ENCODE measurements at places on chromosomes 6 and 20.

DNA sequence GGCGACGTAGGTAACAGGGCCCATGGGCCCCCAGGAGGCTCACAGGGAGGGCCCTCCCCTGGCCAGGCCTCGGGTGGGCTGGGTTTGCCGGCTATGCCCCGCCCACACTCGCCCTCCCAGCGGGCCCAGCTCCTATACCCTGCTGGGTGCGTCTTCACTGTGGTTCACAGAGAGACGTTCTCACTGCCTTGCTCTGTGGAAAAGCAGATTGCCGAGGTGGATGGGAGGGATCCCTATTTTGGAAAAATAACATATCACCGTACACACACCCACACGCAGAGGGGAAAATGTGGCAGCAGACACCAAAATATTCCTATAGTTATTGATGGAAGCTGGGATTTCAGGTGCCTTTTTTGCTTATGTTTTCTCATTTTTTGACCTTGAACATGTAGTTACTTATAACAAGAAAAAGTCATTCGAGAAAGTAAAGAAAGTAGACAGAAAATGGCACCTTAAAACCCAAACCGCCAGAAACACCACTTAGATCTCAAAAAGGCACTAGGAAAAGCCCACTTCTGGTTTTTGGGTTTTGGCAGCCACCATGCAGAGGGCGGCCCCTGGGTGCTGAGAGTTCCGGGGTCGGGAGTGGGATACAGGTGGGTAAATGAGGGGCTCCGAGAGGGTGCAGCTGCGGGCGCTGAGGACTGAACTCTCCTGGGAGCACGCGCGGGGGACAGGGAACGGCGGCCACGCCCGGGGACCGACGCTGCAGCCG lies 49.4 kb downstream of the TMEM242 start:
- DNase-seq: no peak

- DNase-seq: no peak
These were observed 977 bp upstream of the SMAP1 start for GRCh38 chr6:70666706-70667105.

DNA sequence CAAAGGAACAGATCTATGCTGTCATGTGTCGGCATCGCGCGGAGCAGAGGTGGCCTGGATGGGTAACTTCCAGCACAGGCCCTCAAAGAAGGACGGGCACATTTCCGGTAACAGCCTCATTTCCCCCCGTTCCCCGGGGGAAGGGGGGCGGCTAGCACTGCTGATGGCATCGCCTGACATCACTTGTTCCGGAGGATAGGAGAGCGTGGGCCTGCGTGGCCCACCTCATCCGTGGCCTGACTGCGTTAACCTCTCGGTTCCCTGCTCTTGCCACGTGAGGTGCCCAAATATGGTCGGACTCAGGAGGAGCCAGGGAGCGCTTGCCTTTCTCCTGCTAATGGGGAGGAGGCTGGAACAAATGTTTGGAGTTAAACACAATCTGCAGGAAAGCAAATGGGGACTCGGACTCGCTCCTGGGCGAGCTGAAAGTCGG lies at the start of gene AKAP12:
Gene AKAP12, plus strand, starts transcription at position 365 of the 433 bp plus-strand sequence. CDS start 596 bp downstream, outside the sequence.
- peak; percentile 39 for DNase-seq

- DNase-seq: no peak
These were observed 65.5 kb downstream of the ISM1 start for GRCh38 chr20:13286607-13287006.

- DNase-seq: no peak
These were observed 46.3 kb downstream of the GRIK2 start for GRCh38 chr6:101439790-101440189.

- DNase-seq: no peak
These were observed 82.2 kb downstream of the CTNNBL1 start for GRCh38 chr20:37776049-37776448.

DNA sequence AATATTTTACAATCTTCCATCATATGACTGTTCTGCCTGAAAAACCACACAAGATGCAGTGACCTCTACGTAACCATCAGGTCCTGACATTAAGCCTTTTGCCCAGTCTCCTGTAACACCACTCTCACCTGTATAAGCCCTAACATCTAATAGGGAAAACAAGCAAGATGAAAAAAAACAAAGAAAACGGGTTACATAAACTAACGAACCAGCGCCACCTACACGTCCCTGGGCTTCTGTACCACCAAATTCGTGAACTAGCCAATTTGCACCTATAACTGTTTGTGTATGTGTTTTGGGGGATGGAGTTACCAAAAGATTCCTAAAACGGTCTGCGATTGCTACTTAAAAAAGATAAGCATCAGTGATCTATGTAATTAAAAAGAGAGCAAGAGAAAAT lies 70.2 kb downstream of the BLOC1S5 start:
- DNase-seq: no peak

DNA sequence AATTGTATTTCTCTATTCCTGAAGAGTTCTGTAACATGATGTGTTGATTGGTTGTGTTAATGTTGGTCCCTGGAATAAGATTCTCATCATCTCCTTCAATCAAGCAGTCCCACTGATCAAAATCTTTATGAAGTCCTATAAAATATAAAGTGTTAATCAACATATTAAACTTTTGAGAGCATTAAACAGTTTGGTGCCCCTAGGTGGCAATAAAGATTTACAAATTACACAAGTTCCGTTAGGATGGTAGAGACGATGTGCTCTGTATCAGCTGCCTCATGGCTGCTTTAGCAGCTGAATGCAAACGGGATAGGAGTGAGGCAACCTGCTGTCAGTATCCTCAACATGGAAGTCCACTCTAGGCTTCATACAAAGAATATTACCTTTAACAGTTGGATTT lies 16.9 kb downstream of the TDRD6 start:
- no peak for DNase-seq

- DNase-seq: no peak
These were observed 48.3 kb upstream of the TBC1D32 start for GRCh38 chr6:121382467-121383121.

GRCh38 chr20:38126146-38126921 lies 38.7 kb downstream of the TGM2 start:
- DNase-seq: no peak

- no peak for DNase-seq
These were observed 150.8 kb upstream of the PMEPA1 start for GRCh38 chr20:57860576-57860975.

- DNase-seq: no peak
These were observed 60.2 kb downstream of the NOL4L start for GRCh38 chr20:32524829-32525501.

- no peak for DNase-seq
These were observed 9.7 kb upstream of the ATXN1 start for GRCh38 chr6:16770701-16771569.

- no peak for DNase-seq
These were observed 358.3 kb upstream of the SULF2 start for GRCh38 chr20:48143435-48144081.

GRCh38 chr6:73108949-73109348 lies 116.3 kb downstream of the KHDC1L start:
- DNase-seq: no peak

- no peak for DNase-seq
These were observed 80.7 kb upstream of the CCDC167 start for GRCh38 chr6:37580176-37580955.

- DNase-seq: no peak
These were observed 49.6 kb downstream of the TCP11 start for GRCh38 chr6:35091346-35092083.

DNA sequence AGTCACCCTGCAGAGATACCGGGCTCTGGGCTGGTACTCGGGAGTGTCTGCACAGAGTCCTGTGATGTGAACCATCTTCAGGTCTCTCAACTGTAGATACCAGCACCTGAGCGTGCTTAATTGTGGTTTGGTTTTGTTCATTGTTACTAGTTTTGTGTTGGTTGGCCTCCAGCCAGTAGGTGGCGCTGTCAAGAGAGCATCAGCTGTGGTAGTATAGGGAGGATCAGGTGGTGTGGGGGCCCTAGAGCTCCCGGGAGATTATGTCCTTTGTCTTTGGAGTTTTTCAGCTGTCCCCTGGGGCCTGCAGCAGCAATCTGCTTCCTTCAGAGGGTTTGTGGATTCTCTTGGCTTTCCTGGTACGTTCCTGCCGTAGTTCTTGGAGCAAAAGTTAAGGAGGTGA lies 67.9 kb downstream of the CDYL start:
- DNase-seq: no peak

GRCh38 chr6:11722220-11722619 lies 56.4 kb downstream of the ADTRP start:
- DNase-seq: no peak

DNA sequence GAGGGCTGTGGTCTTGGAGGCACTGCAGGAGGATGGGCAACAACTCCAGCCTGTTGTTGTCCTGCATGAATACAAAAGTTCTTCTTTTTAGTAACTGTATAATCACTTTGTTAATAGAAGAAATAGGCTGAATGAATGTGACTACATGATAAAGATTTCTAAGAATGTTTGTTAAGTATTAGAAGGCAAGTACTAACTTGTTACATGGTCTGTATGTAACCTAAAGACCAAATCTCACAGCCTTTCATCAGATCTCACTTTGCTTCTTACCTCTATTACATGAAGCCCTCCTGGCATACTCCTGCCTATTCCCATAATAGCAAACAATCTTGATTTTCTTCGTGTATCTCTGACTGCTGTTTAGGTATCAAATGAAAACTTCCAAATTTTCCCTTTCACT lies 73.4 kb downstream of the REPS1 start:
- DNase-seq: no peak

- DNase-seq: no peak
These were observed 9.0 kb downstream of the DYNLT1 start for GRCh38 chr6:158635427-158636073.

DNA sequence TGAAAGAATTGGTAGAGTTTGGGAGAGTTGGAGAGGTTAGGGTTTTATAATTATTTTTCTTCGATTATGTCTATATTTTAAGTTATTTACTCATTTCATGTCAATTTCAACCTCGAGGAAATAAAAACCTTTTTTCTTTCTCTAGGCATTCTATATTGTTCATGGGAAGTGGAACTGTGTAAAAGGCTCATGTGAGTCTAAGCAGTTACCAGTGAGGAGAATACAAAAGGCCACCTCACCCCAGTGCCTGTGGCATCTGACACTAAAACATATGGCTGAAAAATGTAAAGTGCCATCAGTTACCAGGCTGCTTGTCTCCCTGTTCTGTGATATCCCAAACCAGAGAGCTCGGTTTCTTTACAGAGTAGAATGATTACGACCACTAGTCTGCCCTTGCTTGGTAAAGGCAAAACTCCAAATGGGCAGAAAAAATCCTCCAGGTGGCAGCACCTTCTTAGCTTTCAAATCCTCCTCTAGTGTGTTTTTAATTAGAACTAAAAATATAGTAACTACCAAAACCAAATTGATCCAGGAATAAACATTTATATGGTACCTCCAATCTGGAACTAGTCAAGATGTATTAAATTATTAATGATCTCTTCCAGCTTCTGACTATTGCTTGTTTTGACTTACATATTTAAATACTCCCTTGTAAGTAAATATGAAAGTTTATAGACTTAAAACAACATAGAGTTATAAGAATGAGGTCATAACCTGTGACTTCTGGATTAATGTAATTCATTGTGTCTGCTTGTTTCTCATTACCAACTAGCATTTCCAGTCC lies 122.6 kb upstream of the MCHR2 start:
- DNase-seq: peak; percentile 56

- DNase-seq: no peak
These were observed 131.3 kb downstream of the C6orf118 start for GRCh38 chr6:165178056-165178455.

- DNase-seq: no peak
These were observed 7.5 kb downstream of the FBXO5 start for GRCh38 chr6:152975204-152975915.

- DNase-seq: no peak
These were observed 5.4 kb downstream of the CTSZ start for GRCh38 chr20:59001449-59002171.

GRCh38 chr6:20802596-20802995 lies 268.3 kb downstream of the CDKAL1 start:
- DNase-seq: no peak

DNA sequence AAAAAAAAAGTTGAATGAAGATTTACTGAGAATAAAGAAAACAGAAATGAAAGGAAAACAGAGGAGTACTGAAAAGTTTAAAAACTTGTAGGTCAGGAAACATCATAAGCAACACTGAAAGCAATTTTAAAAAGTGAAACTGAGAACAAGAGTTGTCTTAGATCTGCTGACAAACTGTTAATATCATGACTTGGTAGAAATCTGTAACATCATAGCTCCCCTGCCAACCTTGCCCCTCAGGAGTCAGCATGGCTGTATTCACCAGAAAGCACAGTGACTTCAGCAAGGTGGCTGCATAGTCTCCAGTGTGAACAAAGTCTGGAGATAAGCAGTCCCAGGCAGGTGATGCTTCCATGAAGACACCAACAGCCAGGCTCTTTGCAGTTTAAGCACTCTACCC lies 5.3 kb downstream of the NAA20 start:
- DNase-seq: no peak

DNA sequence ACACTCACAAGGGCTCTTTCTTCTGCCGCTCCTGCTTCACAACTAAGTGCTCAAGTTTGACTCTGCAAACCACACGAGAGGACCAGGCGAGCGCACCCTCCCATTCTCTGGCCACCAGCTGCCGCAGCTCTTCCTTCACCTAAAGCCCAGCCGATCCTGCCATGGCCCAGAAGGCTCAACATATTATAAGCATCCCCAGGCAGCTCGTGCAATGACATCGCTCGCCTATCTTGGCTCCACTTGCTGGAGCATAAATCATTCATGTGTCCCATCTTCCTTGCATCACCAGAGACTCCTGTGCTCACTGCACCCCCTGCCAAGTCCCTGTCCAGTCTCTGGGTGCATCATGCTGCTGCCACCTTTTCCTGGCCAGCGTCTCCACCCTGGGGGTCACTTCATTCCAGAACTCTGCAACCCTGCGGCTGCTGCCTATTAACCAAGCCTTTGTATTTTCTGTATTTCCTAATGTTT lies 59.0 kb downstream of the PSMG4 start:
- DNase-seq: no peak

GRCh38 chr6:152404086-152404857 lies 232.9 kb downstream of the SYNE1 start:
- DNase-seq: no peak

DNA sequence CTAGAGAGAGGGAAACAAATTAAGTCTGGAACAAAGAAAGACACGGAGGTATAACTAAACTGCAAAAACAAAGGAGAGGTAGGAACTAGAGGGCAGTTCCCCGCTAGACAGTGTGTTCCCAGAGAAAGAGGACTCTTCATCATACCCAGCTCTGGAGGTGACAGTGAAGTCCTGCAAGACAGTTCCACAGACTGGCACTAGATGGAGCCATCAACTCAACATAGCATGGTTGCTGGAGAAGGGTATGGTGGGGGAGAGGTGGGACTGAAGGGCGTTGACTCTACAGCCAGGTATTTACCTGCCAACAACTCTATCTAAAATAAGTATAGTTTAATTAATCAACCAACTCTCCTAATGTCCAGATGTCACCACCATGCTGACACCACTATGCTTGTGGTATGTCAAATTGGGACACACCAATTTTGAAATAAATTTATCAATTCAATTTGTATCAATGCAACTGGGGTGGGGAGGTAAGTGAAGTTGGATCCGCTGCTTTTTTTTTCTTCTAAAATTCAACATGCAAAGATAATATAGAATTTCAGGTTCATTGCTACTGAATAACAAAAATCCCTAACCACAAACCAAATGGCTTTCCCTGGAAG lies 9.7 kb downstream of the BACH2 start:
- peak; percentile 70 for DNase-seq

- no peak for DNase-seq
These were observed 84.4 kb downstream of the WASF1 start for GRCh38 chr6:110095101-110095500.

GRCh38 chr20:52379723-52380336 lies 188.3 kb upstream of the ZFP64 start:
- no peak for DNase-seq
